Stimulated activated CD8-positive, alpha-beta memory T cell treated with anti-CD3 and anti-CD28 coated beads, Interleukin-4, amount 100 ng/mL, for 1 hour (primary cell): ENCODE measurements at places on chromosomes 1 and 21.

DNA sequence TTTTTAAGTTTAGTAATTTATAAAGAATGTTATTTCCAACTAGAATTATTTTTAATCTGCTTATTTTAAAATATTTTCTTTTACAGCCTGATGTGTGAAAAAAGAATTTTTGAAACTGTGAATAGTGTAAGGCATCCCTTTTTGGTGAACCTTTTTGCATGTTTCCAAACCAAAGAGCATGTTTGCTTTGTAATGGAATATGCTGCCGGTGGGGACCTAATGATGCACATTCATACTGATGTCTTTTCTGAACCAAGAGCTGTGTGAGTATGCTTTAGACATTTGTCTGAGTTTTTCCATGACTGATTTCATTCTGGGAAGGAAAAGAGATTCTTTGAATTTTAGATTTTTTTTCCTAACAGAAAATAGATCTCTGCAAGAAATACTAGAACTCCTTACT lies 77.9 kb downstream of the GTF2B start:
- DNase-seq = no peak

GRCh38 chr1:28421744-28422143 lies 52.2 kb downstream of the PHACTR4 start:
- no peak for DNase-seq

GRCh38 chr1:44817771-44818495 lies 9.6 kb downstream of the BTBD19 start:
- no peak for DNase-seq

DNA sequence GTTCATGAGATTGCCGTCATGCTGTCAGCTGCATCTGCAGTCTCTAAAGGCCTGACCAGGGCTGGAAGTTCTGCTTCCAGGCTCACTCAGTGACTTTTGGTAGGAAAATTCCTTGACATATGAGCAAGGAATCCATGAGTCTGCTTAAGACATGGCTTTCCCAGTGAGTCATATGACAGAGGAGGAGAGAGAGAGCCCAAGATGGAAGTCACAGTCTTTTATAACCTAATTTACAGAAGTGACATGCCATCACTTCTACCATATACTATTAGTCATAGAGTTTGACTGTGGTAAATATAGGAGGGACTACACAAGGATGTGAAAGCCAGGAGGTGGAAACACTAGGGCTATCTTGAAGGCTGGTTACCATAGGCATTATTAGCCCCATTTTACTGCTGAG lies 115.2 kb downstream of the ROR1 start:
- DNase-seq = no peak

DNA sequence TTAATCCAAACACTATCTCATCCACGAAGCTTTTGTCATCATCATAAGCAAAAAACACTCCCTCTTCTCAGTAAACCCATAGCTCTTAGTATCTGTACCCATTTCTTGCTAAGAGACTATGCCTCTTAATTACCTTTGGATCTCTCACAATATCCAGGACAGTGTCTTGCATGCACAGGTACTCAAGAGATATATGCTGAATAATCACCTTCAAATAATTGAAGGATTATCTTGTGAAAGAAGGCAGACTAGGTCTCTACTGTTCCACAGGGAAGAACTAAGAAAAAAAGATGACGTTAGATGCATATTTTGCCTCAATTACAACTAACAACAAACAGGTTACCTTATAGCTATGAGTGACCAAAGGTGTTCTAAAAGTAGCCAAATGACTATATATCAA lies 11.5 kb downstream of the FOXJ3 start:
- no peak for DNase-seq

DNA sequence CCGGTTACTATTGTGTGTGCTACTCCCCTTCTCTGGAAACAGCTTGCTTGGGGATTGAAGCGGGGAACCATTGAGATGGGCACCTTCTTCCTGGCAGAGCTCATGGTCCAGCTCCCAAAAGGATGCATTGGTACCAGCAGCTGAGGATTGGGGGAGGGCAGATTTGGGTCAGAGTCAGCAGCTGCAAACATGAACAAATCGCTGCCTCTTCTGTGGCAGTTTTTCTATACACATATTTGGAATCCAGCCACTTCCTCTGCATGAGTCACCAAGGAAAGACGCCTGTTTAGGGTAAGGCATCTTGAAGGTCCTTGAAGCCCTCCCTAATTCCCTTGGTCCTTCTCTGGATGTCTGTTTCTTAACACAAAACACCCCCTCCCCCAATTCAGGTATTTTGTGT lies 104.7 kb downstream of the DAB1 start:
- no peak for DNase-seq

GRCh38 chr1:112322983-112323678 lies 72.9 kb upstream of the CTTNBP2NL start:
- no peak for DNase-seq

- no peak for DNase-seq
Measured at GRCh38 chr1:110785612-110786011, 87.3 kb upstream of the CD53 start.

- no peak for DNase-seq
Measured at GRCh38 chr1:202954057-202954745, 3.9 kb downstream of the ADIPOR1 start.

DNA sequence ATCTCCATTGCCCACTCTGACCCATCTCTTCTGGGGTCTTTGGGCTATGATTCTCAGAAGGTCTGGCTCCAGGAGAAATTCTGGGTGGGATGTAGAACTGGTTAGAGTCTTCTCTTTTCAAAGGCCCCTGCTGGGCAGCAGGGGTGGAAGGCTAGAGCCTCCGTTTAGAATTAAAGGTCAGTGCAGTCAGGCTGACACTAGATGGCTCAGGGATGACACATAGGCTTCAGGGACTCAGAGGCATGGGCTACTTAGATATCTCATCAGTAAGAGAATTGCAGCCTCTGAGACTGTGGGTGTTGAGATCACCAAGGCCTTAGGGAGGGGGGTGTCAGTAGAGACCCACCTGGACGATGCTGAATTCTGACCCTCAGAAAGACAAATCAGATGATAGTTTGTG lies 12.6 kb upstream of the PPM1J start:
- no peak for DNase-seq

GRCh38 chr1:240572328-240572727 lies 39.6 kb downstream of the GREM2 start:
- no peak for DNase-seq

- DNase-seq = no peak
Measured at GRCh38 chr1:1356166-1356795, 2.1 kb downstream of the MXRA8 start.

DNA sequence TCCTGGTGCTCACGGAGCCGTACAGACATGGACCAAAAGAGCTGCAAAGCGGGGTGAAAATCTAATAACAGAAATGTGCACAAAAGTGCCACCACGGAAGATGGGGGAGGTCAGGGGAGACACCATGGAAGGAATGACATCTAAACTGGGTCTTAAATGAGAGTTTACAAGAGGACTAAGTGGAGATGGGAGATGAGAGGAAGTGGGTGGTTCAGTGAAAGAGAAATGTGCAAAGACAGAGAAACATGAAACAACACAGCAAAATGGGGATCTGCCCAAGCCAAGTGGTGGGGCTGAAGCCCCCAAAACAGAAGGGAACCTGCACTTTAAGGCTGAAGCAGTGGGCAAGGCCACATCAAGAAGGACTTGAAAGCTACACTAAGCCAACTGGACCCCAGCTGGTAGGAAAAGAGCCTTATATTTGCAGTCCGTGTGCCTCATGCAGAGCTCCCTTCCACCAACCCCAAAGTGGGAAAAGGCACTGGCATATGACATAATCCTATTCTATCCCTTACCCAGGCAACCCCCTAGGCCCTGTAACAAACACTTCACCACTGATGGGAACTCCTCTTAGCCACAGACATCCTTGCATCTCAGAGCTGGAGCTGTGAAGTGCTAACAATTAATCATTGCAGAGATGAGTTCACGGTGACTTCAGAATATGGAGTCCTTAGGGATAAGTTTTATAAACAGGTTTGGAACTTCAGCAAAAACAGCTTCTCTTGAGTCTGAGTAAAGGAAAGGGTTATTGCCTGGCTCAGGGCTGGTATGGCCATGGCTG lies 198.6 kb upstream of the EDN2 start:
- DNase-seq = no peak

DNA sequence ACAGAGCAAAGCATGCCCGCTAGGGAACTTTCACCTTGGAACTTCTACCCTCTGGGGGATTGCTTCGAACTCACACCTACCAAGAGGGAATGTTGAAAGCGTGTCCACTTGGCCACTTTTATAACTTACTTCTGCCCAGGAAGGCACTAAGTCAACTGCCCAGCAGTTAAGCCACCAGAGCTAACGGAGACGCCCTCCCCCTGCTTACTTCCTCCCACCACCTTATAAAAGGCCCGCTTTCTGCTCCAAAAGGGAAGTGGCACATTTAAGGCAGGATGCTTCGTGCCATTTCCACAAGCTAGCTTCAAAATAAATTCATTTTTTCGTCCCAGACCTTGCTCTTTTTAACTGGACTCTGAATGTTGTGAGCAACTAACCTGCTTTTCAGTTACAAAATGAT lies 3.2 kb upstream of the AK2 start:
- no peak for DNase-seq

DNA sequence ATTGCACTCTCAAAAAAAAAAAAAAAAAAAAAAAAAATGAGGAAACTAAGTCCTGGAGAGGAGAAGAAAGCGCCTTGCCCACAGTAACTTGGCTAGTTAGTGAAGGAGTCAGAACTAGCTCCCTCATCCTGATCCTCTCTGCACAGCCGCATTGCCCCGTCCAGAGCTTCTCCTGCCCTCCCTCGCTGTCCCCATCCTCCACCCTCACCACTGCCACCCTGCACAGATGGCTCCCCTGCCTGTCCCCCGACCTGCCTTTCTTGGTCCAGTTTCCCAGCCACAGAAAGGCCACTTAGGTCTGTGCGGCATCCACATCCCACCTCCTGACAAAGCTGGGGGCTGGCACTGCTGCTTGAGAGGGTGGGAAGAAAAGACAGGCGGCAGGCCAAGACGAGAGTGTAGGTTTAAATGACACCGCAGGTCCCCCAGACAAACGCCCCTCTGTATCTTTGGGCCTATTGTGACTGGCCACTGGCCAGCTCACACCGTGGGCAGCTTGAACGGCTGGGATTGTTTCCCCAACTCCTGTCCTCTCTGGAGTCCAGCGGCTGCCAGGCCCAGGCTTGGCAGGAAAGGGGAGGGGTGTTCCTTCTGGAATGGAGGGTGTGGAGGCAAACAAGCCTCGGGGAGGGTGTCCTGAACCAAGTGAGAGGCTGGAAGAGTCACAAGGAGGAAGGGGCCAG lies 20.2 kb downstream of the NCMAP start:
- no peak for DNase-seq

DNA sequence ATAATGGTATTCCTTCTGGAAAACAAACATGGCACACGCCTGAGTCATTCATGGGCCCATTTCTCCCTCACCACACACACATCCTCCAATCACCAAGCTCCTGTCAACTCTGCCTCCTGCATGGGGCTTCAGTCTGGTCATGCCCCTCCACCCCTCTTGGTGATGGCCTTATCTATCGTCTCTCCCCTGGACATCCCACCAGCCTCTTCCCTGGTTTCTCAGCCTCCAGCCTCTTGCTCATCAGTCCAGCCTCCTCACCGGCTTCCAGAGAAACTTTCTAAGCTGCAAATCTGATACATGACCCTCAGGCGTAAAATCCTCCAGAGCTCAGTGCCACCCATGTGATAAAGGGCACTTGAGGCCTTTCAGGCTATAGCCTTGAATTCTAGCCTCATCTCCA lies 243.9 kb downstream of the FOXD2 start:
- DNase-seq = no peak

DNA sequence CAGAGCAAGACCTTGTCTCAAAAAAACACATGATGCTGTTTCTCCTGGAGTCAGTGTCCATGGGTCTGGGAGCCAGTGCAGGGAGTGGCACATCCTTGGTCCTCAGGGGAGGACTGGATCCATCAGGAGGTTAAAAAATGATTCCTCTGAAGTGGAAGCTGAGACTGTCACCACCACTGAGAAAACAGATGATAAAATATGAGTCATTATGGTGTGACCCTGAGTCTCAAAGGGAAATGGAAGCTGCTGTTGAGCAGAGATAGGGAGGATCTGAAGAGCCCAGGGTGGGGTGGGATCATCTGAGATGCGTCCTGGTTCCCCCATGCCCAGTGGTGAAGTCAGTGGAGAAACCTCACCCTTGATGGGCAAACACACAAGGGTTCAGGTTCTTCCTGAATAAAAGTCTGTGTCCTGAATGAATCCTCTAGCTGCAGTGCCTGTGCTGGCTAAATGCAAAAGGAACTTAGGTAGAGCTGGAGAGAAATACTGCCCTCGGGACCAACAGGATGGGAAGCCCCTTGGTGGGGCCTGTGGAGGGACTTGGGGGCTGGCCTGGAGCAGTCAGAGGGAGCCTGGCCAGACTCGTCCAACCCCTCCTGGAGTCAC lies 61.6 kb upstream of the TENT5B start:
- no peak for DNase-seq

- DNase-seq = no peak
Measured at GRCh38 chr21:45178971-45179370, 104.6 kb downstream of the ADARB1 start.

- no peak for DNase-seq
Measured at GRCh38 chr1:61612602-61613001, 112.3 kb downstream of the TM2D1 start.

- DNase-seq = no peak
Measured at GRCh38 chr21:35743571-35743970, 316.8 kb downstream of the SETD4 start.

- no peak for DNase-seq
Measured at GRCh38 chr1:84164161-84164560, 20.1 kb downstream of the PRKACB start.
